ENCODE measurements at places on chromosomes 3 and 15.

DNA sequence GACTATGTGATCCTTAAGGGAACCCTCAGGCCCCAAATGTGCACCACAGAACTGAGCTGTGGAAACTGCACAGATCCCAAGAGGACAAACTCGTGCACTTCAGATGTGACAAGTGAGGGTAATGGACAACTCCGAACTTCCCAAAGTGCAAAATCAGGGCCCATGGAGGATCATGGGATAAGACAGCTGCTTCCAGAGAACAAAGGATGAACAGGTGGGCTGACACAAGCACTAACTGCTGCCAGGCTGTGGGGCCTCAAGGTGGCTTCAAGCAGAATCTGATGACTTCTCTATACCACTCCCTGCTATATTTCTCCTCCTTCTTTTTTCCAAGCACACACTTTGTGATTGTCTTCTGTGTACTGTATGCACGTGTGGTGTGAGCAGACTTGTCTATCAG, 5.4 kb downstream of the TARS3 start:
- DNase-seq: no peak

DNA sequence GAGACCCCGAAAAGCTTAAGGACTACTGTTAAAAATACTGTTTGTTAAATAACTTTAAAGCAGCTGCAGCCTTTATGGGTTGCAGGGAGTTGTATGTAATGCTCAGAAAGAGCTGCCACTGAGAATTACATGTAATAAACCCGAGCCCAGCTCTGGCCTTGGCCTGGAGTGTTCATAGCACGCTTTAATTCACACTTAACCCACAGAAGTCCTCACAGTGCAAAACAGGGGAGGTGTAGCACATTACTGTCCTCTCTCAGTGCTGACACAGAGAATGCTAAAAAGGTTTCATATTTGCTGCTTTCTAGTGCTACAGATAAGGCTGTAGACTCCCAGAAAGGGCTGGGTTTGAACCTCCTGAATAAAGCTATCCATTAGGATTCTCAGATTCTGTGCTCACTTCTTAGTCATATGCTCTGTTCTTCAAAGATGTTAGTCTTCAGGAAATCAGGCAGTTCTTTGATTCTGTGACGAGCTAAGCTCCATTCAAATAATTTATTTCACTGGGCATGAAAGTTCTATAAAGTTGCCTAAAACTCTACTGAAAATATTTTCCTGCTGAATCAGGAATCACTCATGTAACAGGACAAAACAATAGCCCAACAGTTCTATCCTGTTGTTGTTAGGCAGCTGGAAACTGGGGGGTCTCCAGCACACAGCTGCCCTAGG, 108.0 kb downstream of the SENP2 start:
- no peak for DNase-seq

GRCh38 chr3:187976365-187976900, 177.5 kb upstream of the LPP start:
- DNase-seq: no peak

DNA sequence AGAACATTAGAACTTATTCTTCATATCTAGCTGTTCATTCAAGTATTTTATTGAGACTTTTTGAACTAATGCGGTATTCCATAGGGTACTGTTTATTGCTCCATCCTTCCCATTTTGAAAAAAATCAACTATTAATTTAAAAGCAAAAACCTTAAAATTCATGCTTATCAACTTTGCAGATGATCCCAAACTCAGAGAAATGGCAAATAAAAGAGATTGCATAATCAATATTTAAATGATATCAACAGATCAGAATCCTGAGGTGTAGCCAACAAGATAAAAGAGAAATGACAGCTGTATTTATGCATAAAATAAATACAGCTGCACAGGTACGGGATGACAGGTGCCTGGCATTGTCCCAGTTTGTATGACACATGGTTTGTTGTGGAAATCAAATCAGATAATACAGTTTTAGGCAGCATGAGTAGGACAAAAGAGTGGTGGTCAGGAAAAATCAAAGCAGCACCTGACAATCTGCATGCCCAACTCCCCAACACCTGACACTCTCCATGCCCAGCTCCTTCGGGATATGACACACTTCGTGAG, 42.4 kb upstream of the CMTM8 start:
- no peak for DNase-seq

GRCh38 chr3:153410517-153410916, 248.5 kb downstream of the RAP2B start:
- DNase-seq: no peak
